ENCODE measurements at places on chromosomes 7 and 10. TPM values are rescaled to one million over a fixed set of nuclear protein-coding genes. Genes with fewer than 3 reads are reported as not detected.

Gene KCNH2
- 0.30 TPM for total RNA-seq

Gene SLC18A2
- total RNA-seq, result not detected

Gene TRA2A
- 143 TPM for total RNA-seq

Gene RELN
- total RNA-seq, result not detected

Gene MMRN2
- total RNA-seq, result not detected

Gene WEE2
- total RNA-seq, result not detected

Gene EIF5AL1
- 0.37 TPM for total RNA-seq

Gene GPR37
- total RNA-seq, result not detected

Gene LIPF
- total RNA-seq, result not detected

Gene REEP3
- 27.8 TPM for total RNA-seq

Gene MLXIPL
- not detected for total RNA-seq

Gene BHLHA15
- not detected for total RNA-seq

Gene GSAP
- 7.8 TPM for total RNA-seq

Gene AKR1C4
- not detected for total RNA-seq

Gene PDCD4
- total RNA-seq, result 81.0 TPM

Gene FAM185A
- total RNA-seq, result 8.3 TPM

Gene MRLN
- not detected for total RNA-seq

Data from activated CD4-positive, alpha-beta T cell treated with anti-CD3 and anti-CD28 coated beads, Interleukin-2, amount 10 ng/mL, durations not matched to agents 7 days and 5 days (primary cell).